ENCODE measurements at places on chromosomes 16 and 17.

DNA sequence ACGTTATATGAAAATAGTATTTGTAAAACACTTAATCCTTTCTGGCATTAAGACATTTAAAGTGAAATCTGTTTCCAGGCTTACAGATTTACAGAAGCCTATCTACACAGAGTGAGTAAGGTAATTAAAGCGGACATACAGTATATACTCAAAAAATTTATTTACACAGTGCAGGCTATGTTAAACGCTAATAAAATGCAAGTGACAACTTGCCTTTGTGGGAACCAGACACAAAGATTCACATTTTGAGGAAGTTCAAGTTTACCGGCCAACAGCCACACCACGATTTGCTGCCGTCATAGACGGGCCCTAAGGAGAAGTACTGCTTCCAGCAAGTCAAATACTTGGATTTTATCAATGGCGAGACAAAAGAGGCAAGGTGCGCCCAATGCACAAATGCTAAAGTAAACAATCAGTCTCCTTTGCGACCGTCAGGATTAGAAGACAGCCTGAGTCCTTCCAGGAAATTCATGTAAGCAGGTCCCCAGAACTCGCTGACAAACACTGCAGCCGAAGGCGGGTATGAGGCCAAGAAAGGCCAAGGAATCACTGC is 801 bp downstream of the VPS35 start:
- no peak for DNase-seq

DNA sequence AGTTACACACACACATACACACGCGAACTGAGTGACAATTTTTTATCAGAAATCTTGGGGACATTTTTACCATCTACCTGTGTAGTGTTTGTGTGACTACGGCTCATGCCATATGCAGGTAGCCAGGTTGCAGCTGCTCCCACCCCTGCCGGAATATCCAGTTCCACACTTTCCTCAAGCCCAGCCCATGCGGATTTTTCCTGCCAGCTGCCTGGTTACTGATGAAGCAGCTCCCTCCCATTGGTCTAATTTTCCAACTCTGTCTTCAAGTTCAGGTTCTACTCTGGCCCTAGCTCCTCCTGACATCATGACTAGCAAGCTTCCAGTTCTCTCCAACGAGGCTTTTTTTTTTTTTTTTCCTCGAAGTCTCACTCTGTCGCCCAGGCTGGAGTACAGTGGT is 4.8 kb downstream of the GSG1L2 start:
- no peak for DNase-seq

DNA sequence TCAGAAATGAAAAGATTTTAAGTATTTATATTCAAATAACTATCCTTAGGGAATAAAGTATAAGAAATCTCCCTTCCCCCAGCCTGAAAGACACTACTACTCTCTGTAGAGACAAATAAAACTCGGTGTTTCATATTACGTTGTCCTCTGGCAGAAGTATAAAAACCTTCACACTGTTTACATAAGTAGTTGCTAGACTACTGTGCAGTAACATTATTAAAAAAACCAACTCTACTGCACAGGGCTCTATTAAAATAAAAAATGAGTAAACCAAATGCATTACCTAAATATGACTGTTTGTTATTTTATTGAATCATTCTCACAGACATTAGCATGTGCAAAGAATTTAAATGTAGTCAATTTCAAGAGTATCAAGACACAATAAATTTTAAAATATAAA is 67.4 kb downstream of the MED13 start:
- DNase-seq: no peak

- no peak for DNase-seq
Observed at GRCh38 chr16:47903470-47903869, 252.3 kb downstream of the ABCC12 start.

- no peak for DNase-seq
Observed at GRCh38 chr17:66540131-66540781, 237.8 kb downstream of the PRKCA start.

DNA sequence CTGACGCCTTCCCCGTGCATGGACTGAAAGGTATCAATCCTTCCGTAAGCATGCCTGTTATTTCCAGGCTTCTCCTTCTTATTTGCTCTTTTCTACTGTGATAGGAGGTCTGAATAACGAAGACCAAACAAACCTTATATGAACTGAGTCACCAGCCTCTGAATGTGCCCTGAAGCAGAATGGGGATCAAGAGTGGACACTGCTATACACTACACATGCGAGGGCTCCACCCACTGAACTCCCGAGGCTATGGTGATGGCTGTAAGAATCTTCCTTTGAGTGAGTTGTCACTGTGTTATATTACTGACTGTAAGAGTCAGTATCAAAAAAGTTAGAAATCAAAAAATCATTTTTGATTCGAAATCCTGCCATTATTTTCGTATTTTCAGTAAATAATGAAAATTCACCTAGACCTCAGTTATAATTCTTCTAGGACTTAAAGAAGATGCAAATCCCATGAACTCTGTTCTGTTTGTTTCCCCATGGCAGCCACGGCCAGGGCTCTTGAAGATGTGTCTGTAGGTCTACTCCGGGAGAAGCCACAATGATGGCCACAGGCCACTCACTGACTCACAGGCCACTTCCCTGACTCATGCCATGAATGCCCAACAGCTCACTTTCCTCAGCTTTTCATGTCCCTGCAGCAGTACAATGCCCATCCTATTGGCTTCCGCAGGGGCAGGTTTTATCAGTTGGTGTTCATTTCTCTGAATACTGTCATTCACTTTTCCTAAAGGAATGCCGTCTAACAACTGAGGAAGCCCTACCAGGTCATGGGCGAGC is 54.7 kb downstream of the ZZEF1 start:
- DNase-seq: no peak

DNA sequence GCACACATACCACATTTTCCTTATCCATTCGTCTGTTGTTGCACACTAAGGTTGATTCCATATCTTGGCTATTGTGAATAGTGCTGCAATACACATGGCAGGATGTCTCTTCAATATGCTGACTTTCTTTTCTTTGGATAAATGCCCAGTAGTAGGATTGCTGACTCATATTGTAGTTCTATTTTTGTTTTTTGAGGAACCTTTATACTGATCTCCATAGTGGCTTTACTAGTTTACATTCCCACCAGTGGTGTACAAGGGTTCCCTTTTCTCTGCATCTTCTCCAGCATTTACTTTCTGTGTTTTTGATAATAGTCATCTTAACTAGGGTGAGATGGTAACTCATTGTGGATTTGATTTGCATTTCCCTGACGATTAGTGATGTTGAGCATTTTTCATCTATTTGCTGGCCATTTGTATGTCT is 118.1 kb downstream of the STXBP4 start:
- no peak for DNase-seq

GRCh38 chr17:41813699-41814124 is 908 bp downstream of the FKBP10 start:
- DNase-seq: no peak

DNA sequence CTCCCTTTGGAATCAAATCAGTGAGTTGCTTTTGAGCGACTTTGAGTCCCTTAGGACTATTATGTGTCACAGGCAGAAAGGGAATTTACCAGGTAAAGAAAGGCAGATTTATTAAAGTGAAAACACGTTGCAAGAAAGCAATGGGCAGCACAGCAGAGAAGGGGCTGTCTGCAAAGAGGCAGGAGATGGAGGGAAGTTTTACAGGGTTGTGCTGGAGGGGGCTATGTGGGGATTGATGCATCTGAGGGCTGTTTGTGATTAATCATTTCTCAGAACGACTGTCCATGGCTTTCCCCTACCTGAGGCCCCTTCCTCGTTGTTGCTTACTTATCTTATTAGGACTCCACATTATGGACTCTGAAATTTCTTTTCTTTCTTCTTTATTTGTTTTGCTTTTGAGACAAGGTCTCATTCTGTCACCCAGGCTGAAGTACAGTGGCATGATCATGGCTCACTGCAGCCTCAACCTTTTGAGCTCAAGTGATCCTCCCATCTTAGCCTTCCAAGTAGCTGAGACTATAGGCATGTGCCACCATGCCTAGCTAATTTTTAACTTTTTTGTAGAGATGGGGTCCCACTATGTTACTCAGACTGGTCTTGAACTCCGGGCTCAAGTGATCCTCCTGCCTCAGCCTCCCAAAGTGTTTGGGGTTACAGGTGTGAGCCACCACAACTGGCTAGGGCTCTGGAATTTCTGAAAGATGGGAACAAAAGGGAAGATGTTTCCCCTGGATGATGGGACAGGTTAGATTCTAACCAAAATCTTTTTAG is 5.5 kb downstream of the WWP2 start:
- no peak for DNase-seq

DNA sequence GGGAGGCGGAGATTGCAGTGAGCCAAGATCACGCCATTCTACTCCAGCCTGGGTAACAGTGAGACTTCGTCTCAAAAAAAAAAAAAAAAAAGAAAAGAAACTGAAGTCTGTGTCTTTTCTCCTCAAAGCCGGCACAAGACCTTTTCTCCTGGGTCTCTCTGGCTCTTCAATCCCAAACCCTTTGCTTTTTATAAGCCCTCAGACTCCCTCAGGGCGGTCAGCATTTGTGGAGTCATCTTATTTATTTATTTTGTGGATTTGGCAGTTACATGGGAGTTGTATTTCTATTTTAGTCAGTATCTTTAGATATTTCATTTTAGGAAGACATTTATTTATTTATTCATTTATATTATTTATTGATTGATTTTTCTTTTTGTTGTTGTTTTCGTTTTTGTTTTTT is 57.7 kb upstream of the MAP3K14 start:
- no peak for DNase-seq

DNA sequence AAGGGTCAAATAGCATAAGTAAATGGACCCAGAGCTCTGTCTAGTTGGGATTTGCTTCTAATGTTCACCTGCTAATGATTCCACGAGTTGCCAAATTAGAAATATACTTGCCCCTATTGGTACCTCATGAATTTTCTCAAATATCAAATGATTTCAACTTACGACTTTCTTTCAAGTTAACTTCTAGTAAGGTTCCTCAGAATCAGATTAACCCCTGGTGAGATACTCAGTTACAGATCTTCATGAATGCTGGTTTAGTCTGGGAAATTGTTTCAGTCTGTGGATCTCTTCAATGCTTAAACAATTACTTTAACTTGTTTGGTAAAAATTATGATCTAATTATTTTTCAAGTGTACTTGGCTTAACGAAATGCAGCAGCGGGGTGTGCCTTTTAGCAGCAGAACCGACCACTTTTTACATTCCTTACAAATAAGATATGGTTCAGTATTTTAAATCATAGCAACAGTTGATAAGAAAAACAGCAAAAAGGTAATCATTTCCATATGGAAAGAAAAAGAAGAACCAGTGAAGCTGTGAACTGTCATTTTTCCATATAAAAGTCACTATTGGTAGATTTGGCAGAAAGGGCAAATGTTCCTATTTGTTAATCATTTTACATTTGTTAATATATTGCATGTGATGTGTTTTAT is 34.5 kb downstream of the TUBD1 start:
- no peak for DNase-seq

DNA sequence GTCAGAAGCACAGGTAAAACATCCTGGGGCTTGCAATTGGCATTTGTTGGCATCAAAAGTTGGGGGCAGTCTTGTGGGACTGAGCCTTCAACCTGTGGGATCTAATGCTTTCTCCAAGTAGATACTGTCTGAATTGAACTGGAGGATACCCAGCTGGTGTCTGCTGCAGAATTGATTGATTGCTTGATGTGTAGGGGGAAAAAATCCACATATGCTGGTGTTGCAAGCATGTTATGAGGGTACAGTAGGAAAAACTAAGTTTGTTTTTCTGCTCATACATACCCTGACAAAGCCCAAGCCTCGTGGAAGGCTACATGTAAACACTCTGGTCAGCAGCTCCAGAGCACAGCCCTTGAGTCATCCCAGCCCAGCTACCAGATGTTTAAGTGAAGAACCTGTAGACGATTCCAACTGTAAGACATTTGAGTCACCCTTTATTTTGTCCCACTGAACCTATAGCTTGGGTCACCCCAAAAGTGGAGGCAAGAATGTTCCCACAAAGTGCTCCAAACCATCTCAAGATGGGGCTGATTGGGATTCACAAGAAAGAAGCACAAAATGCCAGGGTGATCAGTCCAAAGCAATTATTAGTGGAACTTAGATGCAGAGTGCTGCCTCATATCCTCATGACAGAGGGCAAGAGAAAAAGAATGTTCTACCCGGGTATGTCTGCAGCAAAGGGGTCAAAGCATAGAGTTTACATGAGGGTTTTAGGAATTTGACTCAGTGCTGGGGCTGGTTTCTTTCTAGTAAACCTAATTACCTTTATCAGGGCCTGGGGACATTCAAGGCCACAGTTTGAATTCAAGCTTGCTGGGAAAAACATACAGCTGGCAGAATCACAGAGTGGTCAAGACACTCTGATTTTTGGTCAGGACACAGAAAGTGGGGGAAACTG is 9.6 kb upstream of the APPBP2 start:
- DNase-seq: no peak

DNA sequence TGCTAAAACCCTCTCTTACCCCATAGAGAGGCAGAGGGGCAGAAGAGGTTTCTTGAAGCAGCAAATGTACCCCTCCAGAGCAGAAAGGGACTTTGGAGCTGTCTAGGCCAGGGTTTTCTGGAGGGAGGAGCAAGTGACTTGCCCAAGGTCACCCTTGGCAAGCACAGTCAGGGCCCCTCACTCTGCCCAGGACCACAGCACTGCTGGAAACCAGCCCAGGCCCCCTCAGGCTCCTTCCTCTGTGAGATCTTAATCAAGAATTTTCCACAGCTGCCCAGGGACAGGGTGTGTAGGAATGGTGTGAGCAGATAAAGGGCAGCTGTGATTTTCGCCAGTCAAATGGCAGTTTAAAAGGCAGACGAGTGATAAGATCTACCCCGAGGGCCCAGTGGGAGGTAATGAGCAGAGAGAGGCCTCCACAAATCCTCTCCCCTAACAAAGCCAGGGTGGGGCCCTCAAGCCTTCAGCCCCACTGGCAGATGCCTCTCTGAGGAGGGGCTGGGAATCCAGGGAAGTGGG is 3.9 kb upstream of the SLC12A3 start:
- DNase-seq: no peak

DNA sequence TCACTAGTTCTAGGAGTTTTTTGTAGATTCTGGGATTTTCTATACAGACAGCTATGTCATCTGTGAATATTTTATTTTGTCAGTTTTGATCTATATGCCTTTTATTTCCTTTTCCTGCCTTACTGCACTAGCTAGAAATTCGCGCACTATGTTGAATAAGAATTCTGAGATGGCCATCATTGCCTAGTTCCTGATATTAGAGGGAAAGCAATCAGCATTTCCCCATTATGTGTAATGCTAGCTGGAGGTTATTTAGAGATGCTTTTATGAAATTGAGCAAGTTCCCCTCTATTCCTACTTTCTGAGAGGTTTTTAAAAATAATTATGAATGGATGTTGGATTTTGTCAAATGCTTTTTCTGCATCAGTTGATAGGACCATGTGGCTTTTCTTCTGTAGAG is 23.8 kb downstream of the MPRIP start:
- DNase-seq: no peak

DNA sequence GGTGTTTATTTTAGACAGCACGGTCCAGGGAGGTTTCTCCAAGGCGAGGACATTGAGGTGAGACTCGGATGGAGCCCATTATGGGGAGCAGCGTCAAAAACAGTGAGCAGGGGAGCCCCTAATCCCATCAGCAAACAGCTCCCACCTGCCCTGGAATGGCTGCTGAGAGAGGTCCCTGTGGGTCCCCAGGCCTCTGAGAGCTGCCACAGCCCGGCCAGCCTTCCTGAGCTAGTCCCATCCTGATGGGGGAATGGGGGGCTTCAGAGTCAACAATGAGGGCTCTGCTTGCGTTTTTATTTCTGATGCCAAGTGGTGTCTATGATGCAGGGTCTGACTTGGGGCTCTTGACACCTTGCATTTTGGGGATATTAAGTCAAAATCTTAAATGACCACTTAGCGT is 128.4 kb downstream of the GSG1L start:
- no peak for DNase-seq
